ENCODE measurements at places on chromosomes 6 and 20. TPM values are rescaled to one million over a fixed set of nuclear protein-coding genes. Genes with fewer than 3 reads are reported as not detected.

Gene IYD
- total RNA-seq: 7.7 TPM

Gene MROH8
- 2.2 TPM for total RNA-seq

Gene BTN1A1
- total RNA-seq: not detected

Gene DUSP15
- total RNA-seq: 1.1 TPM

Gene MEI4
- total RNA-seq: not detected

Gene TRMT11
- total RNA-seq: 17.2 TPM

Gene NKX2-2
- not detected for total RNA-seq

Gene ZNF334
- 6.2 TPM for total RNA-seq

Gene TNF
- 10.4 TPM for total RNA-seq

Gene FAM83C
- not detected for total RNA-seq

Gene PNPLA1
- total RNA-seq: not detected

Gene CCM2L
- total RNA-seq: 13.5 TPM

Gene VGLL2
- total RNA-seq: not detected

Gene KHDC1L
- not detected for total RNA-seq

Gene SLC12A5
- total RNA-seq: 1.5 TPM

Gene TAGAP
- 8.2 TPM for total RNA-seq

Gene DTNBP1
- 15.3 TPM for total RNA-seq

Gene WFDC12
- total RNA-seq: 0.44 TPM

Gene TMEM200A
- 12.6 TPM for total RNA-seq

Gene FOXC1
- 1.8 TPM for total RNA-seq

Gene BEND6
- total RNA-seq: 1.6 TPM

Gene ARHGAP40
- total RNA-seq: 0.44 TPM

Gene OR2H2
- total RNA-seq: not detected

Gene BLTP3A
- total RNA-seq: 17.1 TPM

Gene GRIK2
- total RNA-seq: 0.58 TPM

Gene CNKSR3
- total RNA-seq: 10.5 TPM

Gene COL9A1
- total RNA-seq: not detected

Gene PLEKHG1
- 27.8 TPM for total RNA-seq

Gene TBXT
- not detected for total RNA-seq

Gene SLC2A10
- total RNA-seq: 12.9 TPM

Gene SLC22A23
- 24.4 TPM for total RNA-seq

Gene SEL1L2
- not detected for total RNA-seq

Gene ECT2L
- total RNA-seq: not detected

Gene OLIG3
- not detected for total RNA-seq

Gene KCNQ5
- total RNA-seq: 1.7 TPM

Gene PPP1R16B
- 5.4 TPM for total RNA-seq

Gene KCNK16
- total RNA-seq: not detected

Gene VIP
- total RNA-seq: 0.23 TPM

Data from left lung (tissue), 14 donors.